Activated T-cell treated with anti-CD3 and anti-CD28 coated beads, Interleukin-2, amount 50 U/mL, for 24 hours (primary cell): ENCODE measurements at places on chromosomes 7 and 10.

- DNase-seq: no peak
Measured at GRCh38 chr10:77251297-77252013, 386.2 kb downstream of the KCNMA1 start.

DNA sequence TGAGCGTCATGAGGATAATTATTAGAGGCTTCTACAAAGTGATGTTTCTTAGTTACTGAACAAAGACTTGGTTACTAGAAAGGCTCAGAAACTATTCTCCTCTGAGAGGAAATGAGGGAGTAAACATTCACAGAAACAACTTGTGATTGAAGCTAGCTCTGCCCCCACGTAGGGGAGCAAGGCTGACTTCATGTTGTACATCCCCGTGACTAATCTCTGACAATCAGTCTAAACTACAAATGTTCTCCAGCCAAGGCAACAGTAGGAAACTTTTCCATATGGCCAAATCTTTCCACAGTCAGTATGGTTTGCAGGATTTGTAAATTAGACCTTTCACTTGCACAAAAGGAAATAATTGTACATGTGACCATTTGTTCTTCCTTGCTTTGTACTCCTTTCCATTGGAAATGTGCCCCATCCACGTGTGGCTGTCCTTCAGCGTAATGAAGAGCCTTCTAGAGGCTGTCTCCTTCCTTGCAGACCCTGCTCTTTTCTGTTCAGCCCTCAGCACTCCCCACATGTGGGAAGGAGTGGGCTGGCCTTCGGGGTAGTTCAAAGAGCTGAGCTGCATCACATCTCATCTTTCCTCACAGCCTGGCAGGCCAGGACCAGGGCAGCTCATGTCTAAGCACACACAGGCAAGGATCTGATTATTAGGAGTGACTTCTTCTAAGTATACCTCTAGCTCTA lies 93.5 kb downstream of the PCGF5 start:
- no peak for DNase-seq

DNA sequence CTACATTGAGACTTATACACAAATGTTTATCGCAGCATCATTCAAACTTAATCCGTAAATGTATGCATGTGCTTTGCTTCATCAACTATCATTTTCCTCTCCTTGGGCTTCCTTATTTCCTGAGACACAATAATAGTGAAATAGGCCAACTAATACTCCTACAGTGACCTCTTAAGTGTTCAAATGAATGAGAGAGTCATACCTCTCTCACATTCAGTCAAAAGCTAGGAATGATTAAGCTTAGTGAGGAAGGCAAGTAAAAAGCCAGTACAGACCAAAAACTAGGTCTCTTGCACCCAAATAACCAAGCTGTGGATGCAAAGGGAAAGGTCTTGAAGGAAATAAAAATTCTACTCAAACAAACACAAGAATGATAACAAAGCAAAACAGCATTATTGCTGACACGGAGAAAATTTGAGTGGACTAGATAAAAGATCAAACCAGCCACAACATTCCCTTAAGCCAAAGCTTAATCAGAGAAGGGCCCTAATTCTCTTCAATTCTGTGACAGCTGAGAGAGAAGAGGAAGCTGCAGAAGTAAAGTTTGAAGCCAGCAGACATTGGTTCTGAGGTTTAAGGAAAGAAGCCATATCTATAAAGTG lies 72.3 kb downstream of the GLCCI1 start:
- DNase-seq: no peak

GRCh38 chr10:34555653-34556052 lies 259.4 kb downstream of the PARD3 start:
- DNase-seq: no peak

- DNase-seq: no peak
Measured at GRCh38 chr7:96135241-96135640, 186.7 kb downstream of the SLC25A13 start.

- DNase-seq: no peak
Measured at GRCh38 chr7:87875151-87876039, 765 bp downstream of the SLC25A40 start.

GRCh38 chr7:31896925-31897324 lies 173.3 kb downstream of the PDE1C start:
- no peak for DNase-seq

DNA sequence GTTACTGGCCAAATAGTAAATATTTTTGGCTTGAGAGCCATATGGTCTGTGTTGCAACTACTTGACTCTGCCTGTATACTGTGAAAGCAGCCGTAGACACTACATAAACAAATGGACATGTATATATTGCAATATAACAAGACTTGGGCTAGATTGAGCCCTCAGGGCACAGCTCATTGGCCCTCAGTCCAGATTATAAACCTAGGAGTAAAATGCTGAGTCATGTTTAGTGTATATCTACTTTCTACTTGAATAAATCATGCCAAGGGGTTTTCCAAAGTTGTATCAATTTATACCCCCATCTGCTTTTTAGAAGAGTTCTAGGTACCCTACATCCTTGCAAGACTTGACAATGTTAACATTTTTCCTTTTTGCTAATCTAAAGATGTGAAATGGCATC lies 27.4 kb upstream of the POU6F2 start:
- no peak for DNase-seq

GRCh38 chr10:47403446-47404318 lies 19.6 kb upstream of the ZNF488 start:
- DNase-seq: no peak

DNA sequence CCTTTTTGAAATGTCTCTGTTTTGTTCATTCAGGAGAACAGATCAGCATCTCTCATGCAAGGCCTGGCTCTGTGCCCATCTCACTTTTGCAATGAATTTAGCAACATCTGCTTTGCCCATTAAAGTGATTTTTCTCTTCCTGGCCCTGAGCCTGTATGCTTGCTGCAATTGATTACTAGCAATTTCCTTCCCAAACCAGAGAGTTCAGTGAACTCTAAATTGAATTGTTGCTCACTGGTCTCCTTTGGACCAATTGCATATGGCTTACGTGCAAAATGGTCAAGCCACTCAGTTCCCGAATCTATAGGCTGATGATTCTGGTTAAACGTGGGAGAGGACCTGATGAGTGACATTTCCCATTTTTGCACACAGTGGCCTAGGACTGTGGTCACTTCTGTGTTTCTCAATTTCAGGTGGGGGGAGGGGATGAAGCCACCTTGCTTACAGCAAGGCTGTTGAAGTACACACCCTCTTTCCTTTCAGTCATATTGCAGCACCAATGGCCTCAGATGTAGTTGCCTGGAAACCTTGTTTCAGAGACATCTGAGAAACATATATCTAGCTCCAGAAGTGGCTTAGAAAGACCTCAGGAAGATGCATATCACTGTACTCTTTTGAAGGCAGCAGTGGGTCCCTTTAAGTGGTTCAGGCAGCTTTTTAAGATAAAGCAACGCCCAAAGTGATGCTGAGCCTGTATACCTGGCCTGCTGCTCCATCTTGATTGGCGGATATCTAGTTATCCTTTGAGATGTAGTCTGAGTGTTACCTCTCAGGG lies 201.4 kb downstream of the PTEN start:
- no peak for DNase-seq
